ENCODE measurements at places on chromosomes 5 and 9.

- no peak for DNase-seq
These were observed 85.0 kb upstream of the TAF11L2 start for GRCh38 chr5:17412760-17413671.

DNA sequence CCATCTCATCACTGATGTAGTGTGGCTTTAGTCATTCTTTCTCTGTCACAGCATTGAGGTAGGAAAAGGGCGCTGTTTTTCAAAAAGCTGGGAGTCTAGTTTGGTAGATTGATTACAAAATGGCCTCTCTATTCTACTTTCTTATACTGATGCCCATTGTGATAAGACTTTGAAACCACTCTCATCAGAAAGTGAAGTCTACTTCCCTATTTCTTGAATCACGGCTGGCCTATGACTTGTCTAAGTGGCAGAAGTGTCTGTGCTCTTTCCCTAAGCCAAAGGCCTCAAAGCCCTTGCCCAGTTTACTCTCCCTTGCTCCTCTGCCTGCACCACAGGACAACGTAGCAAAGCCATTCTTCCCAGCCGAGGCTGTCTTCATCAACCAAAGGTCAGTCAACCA lies 83.0 kb upstream of the IL33 start:
- no peak for DNase-seq

DNA sequence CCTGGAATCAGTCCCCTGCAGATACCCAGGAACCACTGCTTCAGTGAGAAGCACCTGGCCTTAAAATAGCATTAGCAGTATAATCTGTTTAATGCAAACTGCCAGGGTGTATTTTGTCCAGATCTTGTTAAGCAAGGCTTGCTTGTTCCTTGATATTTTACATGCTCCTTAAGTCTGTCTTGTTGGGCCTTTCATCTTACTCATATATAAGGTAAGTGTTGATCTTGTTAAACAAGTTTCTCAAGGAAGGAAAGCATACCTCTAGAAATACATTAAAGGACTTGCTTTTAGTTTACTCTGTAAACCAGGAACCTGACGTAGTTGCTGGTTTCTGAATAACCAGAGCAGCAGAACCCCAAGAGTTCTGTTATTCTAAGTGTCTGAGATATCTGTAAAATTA lies 13.7 kb downstream of the HSPA4 start:
- no peak for DNase-seq

GRCh38 chr9:87578625-87579024 lies 81.0 kb downstream of the DAPK1 start:
- no peak for DNase-seq

DNA sequence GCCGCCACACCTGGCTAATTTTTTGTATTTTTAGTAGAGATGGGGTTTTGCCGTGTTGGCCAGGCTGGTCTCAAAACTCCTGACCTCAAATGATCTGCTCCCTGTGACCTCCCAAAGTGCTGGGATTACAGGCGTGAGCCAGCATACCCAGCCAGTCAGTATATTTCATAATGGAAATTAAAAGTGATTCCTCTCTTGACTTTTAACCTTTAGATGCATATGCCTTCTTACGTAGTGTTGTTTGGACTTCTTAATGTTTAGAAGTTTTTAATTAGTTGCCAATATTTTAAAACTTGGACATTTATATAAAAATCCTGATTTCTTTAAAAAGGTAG lies 22.4 kb downstream of the DENND4C start:
- DNase-seq: no peak

DNA sequence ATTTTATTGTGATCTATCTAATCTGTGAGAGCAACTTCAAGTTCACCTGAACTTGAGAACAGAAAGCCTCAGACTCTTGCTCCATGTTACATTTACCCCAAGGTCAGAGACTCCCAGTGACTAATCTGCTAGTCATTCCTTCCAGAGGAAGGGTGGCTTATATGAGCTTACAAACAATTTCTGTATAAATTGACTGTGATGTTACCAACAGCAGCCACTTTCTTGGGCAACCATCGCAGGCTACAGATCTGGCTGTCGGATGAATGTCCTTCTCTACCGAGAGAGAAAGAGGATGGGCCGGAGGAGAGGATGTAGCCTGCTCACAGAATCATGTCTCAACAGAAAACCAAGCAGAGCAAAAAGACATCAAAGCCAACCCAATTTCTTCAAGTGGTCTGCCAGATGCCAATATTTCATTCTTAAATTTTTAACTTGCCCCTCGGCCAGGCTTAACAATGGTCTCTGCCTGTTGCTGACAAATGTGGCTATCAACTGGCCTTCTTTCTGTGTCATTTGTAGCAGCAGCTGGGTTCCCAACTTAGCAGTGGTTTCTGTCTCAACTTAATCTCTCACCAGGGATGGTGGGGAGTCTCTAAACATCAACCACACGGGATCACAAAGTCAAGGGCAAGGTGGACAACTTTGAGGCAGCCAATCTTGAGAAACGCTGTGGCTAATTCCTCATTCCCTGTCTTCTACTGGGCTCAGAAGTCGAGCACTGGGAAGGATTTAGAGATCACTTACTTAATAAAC lies 81.3 kb downstream of the RAPGEF1 start:
- peak; percentile 92 for DNase-seq

DNA sequence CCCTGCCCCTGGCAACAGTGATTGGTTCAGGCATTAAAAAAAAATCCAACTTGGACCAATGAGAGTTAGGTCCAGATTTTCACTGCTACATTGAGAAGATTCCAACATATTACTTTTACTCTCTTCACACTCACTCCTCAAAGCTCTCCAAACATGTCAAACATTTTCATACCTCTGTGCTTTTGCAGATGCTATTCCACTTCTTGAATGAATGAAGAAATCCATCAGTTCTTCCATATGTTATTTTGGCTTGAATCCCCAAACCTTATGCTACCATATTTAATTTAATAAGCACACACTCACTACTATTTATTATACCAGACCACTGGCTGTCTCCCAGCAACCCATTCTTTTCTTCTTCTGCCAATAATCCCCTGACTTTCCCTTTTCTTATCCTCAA lies 87.1 kb downstream of the PPP2R2B start:
- DNase-seq: no peak

- DNase-seq: no peak
These were observed 103.2 kb upstream of the SPATA31D4 start for GRCh38 chr9:81824802-81825730.

- DNase-seq: no peak
These were observed 33.2 kb upstream of the NOTCH1 start for GRCh38 chr9:136578915-136579649.

GRCh38 chr5:159330131-159330800 lies at the start of gene IL12B:
Gene IL12B (minus strand): TSS chr5:159330487. CDS start chr5:159326782, 3,705 bp downstream.
- DNase-seq: peak; percentile 25

DNA sequence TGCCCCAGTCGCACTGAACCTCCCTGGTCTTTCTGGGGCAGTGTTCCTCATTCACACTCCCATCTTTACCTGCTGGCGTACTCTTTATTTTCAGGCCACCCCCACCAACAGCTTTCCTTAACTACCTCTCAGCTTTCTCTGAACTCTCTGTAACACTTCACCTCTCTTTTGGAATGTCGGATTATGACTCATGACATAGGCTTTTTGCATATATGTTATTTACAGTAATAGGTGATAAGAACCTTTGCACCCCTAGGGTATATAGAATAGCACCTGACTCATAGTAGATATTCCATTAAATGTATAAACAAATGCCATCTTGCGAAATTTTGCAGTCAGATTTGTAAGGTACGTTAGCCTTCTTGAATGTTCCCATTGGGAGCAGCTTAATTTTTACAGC lies 52.9 kb upstream of the MIER3 start:
- DNase-seq: no peak

- no peak for DNase-seq
These were observed 138.6 kb downstream of the ERCC6L2 start for GRCh38 chr9:96014078-96014477.

DNA sequence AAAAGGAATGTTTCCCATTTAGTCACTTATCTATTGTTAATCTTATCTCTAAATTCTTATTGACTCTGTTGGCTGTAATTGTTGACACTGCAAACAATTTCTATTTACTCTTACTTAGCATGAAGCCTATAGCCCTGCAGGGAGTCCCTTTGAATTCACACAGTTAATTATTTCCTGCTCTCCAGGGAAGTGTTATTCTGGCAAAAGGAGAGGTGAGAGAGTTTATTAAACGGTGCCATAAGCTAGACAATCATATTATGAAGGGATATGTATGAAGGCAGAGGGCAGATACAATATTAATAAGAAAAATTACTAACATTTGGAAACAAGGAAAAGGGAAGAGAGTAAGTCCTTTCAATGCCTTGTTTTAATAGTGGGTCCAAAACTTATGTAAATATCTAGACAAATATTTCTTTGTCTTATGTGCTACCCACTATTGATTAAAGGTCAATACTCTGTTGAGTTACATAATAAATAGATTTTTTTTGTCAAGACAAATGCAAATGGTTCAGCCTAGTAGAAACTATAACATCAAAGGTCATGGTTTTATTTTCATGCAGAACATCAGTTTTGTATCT lies 107.1 kb downstream of the CDH18 start:
- no peak for DNase-seq

- peak; percentile 45 for DNase-seq
These were observed 419.6 kb upstream of the PIK3R1 start for GRCh38 chr5:67795781-67796477.

DNA sequence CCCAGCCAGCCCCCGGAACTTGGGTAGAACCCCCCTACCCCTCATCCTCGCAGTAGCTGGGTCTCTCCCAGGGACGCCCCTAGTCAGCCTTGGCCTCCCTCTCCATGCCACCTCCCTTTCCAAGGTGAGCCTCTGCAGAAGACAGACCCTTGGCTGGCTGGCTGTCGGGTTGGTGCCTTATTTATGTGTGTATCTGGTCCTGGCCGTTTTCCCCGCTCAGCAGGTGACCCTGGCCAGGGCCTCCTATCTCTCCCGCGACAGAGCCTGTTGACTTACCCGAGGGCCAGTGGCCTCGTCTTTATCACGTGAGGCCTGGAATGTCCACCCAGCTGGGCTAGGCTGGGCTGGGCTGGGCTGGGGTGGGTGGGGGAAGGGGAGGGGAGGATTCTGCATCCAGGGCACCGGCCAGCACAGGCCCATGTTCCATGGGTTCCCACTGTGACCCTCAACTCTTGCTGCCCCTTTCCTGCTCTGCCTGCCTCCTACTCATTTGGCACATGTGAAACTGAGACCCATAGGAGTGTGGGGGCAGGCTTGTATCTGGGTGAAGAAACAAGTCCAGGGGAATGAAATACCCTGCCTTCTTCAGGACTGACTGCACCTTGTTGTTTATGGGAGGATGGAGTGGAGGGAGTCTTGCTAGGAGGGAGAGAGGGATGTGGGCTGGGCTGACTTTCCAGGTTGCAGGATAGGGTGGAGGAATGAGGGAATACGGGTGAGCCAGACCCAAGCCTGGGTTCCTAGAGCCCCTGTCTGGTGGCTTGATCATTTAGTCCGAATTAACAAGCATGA lies 3.1 kb downstream of the CXXC5 start:
- DNase-seq: peak; percentile 42

DNA sequence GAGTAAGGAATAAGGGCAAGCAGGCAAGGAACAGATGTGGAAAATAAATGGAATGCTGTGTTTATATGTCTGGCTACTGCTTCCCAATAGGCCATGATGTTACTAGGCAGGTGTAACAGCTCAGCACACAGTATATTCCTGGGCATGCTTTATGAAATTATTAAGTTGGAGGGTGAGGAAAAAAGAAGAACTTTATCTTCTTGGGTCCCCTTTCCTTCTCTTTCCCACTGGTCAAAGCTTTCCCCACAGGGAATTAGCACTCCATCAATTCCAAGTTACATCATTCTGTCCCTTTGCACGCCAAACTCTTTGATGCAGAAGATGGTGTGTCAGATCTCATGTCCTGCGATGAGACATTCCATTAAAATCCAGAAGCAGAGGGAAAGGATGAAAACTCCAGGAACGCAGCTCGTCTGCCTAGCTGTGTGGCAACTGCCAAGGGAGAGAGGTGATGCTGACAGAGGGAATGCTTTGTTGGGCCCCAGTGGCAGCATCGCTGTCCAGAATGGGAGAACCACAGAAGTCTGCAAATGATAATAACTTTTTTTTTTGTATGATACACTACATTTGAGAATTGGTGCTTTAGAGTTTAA lies 447.3 kb upstream of the ARRDC3 start:
- no peak for DNase-seq

GRCh38 chr9:69207503-69207902 lies 33.4 kb downstream of the TJP2 start:
- no peak for DNase-seq

- DNase-seq: no peak
These were observed 219.2 kb downstream of the MAPKAP1 start for GRCh38 chr9:125487842-125488241.

DNA sequence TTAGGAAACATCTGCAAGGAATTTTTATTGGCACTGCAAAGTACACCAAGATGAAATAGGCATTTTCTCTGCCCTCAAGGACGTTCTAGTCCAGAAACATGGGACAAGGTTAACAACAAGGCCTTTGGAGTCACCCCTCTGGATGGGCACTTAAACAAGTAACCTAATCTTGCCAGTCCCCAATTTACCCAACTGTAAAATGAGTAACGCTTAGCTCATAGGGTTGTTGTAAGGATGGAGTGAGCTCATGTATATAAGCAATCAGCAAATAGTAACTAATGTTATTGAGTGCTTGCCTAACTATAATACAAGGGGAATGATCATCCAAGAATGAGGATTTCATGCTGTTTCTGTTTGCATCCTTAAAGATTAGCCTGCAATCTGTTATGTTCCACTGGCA lies 189.3 kb downstream of the PAPPA start:
- DNase-seq: peak; percentile 30

GRCh38 chr5:169788168-169788567 lies 151.1 kb downstream of the DOCK2 start:
- peak; percentile 86 for DNase-seq

DNA sequence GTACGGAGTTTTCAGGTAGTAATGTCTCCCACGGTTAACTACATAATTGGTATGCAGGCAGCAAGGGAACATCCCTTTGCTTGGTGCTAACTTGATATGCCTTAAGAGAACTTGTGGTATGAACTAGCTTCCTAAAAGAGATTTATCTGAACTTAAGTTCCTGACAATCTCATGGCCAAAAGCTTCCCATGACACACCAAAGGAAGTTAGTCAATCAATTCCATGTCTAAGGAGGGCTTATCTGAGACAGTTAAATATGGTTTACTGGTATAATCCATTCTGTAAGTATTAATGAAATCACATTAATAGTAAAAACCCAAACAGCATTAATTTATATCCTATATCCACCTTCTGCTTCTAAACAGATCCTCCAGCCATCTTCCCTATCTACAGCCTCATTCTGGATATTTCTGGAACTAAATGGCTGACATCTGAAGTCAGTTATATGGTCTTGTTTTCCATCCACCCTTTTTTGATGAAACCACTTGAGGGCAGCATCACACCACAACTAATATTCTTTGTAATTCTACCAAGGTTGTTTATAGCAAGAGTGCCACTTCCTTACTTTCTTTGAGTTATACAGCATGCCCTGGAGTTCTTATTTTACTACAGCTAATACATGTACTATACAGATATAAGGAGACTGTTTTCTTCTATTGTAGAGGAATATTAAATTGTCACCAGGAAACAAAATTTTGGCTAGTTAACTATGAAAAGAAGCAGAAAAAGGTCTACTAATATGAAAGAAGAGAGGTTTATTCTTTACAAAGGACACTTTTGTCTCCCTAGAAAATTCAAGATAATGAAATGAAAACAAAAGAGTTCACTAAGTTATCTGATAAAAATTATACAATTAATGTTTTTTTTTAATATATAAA lies 34.7 kb downstream of the SHOC1 start:
- peak; percentile 80 for DNase-seq
